ENCODE measurements at places on chromosomes 1 and 21.

DNA sequence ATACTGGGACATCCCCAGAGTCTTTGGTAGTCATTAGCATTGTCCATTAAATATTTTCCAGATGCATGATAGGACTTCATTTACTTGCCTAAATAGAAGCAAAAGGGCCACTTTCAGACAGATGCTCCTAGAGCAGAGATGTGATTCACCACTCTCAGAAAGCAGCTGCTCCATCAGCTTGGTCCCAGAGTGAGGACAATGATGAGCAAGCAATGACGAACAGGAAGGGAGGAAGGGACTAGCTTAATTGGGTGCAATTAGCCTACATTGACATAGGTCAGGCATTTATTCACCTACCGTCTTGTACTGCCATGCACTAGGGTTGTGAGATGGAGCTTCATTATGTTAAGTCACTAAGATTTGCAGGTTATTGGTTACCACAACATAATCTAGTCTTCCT is 85.1 kb upstream of the PLXNA2 start:
- no peak for DNase-seq

DNA sequence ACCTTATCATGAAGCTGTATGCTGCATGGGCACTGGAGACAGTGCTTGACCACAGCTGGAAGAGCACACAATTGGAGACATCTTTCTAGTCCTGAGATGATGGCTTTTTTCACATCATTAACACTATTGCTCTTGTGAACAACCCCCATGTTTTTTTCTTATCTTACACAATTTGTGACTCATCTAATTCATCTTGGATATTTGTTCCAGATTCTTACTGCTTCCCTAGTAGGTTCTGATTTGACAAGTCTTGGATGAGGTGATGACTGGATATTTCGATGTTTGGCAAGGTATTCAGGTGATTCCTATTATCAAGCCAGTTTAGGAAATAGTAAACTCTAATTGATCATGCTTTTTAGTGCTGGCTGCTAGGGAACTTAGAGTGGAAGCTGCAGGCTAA is 23.7 kb downstream of the HLX start:
- no peak for DNase-seq

GRCh38 chr1:26132128-26132833 is 20.7 kb downstream of the PDIK1L start:
- no peak for DNase-seq

DNA sequence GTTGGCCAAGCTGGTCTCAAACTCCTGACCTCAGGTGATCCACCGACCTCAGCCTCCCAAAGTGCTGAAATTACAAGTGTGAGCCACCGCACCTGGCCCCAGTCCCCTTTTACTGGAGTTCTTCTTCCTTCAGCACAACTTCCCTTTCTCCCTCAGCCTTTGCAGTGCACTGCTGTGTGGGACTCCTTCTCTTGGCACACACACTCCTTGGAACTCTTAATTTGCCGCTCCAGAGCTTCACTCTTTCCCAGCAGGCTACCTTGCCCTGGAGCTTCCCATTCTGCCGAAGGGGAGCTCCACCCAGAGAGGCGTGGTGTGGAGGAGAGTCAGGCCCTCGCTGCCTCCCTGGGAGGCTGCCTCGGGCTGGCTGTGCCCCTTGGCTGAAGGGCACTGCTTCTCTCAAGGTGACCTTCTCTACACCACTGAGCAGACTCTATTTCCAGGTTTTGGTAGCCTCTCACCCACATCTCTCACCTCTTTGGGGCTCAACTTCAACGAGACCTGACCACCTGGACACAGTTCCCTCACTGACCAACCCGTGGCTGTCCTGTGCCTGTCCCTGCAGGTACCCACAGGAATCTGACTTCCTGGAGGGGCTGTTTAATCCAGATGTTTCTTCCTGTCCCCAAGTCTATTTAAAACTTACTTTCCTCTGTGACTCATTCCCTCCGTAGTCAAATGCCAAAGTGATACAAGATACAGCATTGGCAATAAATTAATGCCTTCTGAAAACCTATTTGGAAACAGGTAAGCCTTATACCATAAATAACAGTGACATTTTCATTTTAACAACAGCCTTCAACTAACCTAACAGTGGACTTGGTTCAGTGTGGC is 227.3 kb upstream of the KIAA0040 start:
- DNase-seq, result no peak

GRCh38 chr1:145918992-145919939 is 749 bp upstream of the PEX11B start:
- DNase-seq, result peak; percentile 68

DNA sequence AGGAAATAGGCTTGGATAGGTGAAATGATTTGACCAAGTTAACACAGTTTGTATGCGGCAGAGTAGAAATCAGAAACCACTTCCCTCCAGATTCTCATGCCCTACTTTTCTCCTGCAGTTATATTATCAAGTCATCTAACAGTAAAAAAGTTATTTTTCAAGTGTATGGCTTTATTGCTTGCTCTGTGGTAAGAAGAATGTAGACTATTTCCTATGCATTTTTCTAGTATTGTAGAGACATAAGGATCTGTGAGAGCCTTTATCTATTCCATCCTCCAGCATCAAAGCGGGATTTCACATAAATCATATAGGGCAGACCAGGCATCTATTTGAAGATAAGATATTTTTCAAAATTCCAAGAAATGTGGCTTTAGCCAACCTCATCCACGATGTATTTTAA is 208.5 kb downstream of the TTLL7 start:
- no peak for DNase-seq

GRCh38 chr1:54624466-54625464 is 1.4 kb upstream of the FAM151A start:
- DNase-seq, result no peak

DNA sequence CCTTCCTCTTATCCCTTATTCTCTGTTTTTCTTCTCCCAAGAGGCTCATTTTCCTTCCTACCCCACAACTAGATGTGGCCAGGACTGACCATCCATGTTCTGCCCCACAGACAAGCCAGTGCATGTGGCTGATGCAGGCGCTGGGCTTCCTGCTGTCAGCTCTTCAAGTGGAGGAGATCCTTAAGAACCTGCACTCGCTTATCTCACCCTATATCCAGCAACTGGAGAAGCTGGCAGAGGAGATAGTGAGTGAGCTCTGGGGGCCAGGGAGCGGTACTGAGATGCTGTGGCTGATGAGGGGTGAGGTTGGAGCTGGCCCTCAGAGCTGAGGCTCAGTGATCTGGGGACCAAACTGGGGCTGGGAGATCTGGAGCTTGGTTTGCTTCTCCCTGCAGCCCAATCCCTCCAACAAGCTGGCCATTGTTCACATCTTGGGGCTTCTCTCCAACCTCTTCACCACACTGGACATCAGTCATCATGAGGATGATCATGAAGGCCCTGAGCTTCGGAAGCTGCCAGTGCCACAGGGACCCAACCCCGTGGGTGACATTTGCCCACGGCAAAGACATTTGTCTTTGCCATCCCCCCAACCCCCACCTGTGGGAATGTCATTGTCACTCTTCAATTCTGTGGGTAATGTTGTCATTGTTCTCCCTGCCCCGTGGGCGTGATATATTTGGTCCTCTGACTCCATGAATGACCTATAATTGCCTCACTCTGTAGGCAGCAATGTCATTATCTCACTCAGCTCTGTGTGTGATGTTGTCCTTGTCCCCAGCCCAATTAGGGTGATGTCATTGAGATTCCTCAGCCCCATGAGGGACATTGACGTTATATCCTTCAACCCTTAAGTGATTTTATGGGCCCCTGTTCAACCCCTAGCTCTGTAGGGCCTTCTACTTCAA is 11.2 kb upstream of the DPH2 start:
- DNase-seq, result no peak

GRCh38 chr1:15703562-15703961 is 19.4 kb downstream of the PLEKHM2 start:
- DNase-seq, result no peak

DNA sequence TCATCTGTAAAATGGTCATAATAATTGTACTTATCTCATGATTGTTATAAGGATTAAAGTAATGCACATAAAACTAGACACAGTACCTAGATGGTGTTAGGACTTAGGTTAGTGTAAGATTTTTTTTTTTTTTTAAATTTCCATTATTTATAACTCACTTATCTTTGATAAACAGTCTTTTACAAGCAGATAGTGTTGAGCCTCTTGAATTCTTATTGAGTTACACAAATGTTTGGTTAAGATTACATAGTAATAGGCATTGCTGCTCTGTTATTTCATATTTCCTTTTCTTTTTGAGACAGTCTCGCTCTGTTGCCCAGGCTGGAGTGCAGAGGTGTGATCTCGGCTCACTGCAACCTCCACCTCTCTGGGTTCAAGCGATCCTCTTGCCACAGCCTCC is 15.4 kb downstream of the MRPS6 start:
- DNase-seq, result no peak

- no peak for DNase-seq
Measured at GRCh38 chr1:218679988-218680748, 335.0 kb downstream of the TGFB2 start.

DNA sequence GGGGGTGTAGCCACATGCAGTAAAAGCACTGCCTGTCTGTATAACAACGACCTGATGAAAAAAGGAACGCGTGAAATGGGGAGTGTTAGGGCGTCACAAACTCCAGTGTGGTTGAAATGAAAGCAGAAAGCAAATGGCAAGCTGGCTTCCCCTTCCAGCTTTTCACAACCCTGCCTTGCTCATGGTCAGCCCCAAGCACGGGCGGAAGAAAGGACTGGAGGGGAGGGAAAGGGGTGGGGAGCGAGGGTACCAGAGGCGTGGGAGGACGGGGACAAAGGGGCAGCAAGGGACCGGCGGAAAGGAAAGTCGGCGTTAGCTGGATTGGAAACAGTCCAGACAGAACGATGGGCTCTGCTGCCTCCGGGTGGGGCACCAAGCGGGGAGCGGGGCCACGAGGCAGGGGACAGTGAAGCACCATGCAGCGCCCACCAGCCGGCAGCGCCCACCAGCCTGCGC is 9.6 kb downstream of the VPS26C start:
- peak; percentile 11 for DNase-seq

DNA sequence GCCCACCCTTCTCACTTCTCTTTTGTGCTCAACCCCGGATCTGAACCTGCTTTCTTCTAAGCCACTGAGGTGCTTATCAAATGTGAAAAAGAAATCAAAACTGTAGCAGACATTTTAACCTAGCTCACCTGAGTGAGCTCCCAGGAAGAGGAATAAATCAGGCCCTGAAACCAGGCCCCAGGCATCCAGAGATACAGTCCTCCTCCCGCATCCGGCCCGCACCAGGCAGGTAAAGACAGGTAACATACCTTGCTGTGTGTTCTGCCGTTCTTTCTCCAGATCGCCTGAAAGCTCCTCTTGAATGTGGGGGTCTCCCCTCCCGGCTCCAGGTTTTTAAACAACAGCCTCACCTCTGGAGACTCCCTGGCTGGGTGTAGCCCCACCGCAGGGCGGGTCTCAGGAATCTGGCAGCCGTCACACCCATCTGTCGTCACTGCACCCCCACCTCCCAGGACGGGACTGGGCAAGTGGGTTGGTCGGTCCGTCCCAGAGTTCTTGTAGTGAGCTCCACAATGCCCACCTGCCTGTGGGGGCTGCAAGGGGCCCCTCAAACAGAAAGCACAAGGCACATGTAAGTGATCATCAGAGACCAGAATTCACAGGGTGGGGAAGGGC is at the start of gene LAMB3:
TSS of gene LAMB3 (minus strand) at position 305 of the 615 bp plus-strand sequence. CDS start 1,481 bp downstream, outside the sequence.
- peak; percentile 90 for DNase-seq

- no peak for DNase-seq
Measured at GRCh38 chr1:200121421-200121820, 93.9 kb downstream of the NR5A2 start.

DNA sequence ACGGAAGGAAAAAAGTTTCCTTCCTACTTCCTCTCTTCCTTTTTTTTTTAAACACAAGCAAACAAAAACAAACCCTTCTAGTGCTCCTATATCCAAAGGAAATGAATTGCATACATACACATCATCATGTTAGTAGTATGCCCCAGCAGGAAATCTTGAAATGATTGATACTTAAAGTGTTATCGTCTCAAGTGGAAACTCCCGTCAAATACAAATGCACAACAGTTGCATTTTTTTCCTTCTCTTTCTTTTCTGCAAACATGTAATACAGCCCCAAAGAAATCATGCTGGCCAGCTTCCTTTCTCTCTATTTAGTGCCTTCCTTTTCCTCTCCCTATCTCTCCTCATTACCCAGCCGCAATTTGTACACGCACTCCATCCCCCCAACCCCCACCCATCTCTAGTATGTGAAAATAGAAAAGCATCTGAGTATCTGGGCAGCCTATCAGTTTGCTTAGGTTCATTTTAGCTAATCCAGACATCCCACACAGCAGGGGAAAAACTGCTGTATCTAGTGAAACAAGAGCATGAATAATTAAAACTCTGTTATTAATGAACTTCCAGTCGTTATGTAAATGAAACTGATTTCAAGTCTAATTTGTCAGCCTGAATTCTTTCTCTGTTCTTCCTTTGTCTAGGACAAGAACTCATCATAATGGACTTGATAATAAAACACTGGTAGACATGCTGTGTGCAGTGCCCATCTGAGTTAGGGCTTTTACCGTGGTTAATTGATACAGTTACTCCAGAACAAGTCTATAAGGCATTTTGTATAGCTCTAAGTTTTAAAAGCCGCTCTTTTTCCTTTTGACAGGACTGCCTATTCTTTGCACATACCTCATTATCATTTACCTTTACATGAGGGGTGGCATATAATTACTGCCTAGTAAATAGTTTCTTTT is 336.5 kb upstream of the ADGRL2 start:
- no peak for DNase-seq

DNA sequence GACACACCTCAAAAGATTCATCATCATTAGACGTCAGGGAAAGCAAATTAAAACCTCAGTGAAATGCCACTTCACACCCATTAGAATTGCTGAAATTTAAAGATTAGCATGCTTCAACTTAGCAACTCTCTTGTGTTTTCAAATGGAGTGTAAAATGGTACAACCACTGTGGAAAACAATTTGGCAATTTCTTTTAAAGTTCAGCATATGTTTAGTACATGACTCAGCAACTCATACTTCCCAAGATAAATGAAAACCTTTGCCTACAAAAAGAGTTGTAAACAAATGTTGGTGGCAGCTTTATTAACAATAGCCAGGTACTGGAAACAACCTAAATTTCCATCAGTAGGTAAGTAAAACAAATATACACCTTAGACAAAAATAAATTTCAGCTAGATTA is 42.7 kb downstream of the ST3GAL3 start:
- no peak for DNase-seq

DNA sequence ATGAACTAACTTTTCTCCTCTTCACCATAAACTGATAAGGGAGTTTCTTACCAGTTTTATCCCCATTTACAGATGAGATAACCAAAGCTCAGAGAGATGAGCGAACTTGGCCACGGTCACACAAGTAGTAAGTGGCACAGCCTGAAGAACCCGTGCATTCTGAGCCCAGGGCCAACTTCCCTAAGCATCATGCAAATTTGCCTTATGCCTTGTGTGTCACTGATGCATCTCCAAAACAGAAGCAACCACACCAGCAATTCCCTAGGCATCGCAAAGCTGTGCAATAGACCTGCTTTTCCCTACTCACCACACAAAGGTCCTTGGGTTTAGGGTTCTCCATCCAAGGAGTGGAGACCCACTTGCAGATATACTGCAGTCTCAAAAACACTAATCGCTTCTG is 304.5 kb upstream of the KAZN start:
- no peak for DNase-seq
